ENCODE measurements at places on chromosomes 4 and X.

GRCh38 chrX:118116713-118117550 lies at the start of gene KLHL13:
Gene KLHL13 (minus strand): TSS chrX:118116810. CDS start chrX:118028473, 88,337 bp downstream.
- no peak for DNase-seq

DNA sequence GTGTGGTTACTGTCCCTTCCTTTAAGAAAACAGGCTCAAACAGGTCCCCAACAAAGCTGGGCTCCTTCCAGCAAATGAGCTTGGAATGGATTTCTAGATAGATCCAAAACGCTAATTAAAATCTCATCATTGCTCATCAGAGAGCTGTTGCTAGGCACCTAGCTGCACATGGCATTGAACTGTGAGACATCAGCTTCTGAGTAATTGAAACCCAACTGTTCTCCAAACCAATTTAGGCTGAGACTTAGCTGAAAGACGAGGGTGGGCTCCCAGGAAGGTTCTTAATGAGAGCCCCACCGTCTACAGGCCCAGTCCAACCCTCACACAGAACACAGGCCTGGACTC lies 59.1 kb downstream of the FAM184B start:
- no peak for DNase-seq

- peak; percentile 51 for DNase-seq
Observed at GRCh38 chrX:13000301-13000811, 25.4 kb downstream of the TMSB4X start.

DNA sequence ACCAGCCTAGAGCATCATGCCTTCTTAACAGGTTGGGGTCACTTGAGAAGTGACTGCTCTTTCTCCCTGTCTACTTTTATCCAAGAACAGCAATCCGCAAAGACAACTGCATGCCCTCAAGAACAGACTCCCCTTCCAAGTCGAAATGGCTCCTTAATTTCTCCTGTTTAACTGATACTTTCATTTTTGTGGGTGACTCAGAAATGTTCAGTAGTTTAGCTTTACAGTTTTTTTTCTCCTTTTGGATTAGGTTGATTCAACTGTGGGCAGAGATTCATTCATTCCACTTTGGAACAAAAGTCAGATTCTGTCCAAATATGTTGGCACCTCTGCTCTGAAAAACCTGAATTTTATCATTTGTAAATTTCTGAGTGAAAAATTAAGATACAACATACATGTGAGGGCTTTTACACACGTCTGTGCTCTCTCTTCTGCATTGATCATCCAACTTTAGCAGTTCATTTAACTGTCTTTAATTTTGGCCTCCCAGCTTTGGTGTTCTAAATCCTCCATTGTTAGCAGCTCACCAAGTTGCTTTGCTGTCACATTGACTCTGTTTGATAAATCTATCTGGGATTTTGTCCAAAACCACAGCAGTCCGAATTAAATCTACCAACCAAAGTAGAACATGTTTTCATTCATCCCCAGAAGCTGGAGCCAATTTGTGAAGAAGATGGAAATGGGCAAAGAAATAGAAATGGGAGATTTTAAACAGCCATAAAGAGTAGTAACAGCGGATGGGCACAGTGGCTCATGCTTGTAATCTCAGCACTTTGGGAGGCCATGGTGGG lies 50.0 kb downstream of the HOPX start:
- DNase-seq = no peak

DNA sequence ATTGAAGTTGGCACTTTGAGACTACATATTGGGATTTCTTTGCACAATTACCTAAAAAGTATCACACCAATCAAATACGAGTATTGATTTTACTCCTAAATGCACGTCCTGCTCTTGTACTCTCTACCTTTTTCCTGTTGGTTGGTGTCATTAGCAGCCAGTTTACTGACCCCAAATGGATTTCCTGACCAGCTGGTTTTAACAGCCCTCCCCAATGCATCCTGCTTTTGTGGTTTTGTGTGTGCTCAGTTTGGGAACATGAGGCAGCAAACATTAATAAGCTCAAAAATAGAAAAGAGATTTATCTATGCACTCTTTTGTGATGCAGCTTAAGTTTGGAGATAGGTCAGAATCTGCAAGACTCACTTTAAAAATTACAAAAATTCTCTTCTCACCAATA lies 230.3 kb downstream of the MAPK10 start:
- DNase-seq = no peak

- peak; percentile 1 for DNase-seq
Observed at GRCh38 chr4:71270901-71271300, 67.9 kb upstream of the SLC4A4 start.

DNA sequence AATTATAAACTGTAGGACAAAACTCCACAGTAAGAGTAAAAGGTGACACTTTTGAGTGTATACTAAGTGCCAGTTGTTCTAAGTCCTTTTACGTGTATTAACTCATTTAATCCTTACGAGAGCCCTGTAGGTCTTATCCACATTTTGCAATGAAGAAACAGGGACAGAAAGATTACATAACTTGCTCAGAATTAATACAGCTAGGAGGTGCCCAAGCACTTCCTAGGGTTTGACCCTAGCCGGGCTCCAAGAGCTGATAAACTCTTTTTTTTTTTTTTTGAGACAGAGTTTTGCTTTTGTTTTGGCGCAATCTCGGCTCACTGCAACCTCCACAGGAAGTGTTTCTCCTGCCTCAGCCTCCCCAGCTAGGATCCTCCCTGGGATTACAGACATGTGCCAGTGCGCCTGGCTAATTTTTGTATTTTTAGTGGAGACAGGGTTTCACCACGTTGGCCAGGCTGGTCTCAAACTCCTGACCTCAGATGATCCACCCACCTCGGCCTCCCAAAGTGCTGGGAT lies 110.4 kb downstream of the UBE2K start:
- DNase-seq = no peak

GRCh38 chr4:185592845-185593488 lies 57.7 kb upstream of the PDLIM3 start:
- DNase-seq = no peak
